NCI-H187 treated with DMSO at 0.1 percent for 48 hours (cell line): ENCODE measurements at places on chromosomes 5 and 9.

DNA sequence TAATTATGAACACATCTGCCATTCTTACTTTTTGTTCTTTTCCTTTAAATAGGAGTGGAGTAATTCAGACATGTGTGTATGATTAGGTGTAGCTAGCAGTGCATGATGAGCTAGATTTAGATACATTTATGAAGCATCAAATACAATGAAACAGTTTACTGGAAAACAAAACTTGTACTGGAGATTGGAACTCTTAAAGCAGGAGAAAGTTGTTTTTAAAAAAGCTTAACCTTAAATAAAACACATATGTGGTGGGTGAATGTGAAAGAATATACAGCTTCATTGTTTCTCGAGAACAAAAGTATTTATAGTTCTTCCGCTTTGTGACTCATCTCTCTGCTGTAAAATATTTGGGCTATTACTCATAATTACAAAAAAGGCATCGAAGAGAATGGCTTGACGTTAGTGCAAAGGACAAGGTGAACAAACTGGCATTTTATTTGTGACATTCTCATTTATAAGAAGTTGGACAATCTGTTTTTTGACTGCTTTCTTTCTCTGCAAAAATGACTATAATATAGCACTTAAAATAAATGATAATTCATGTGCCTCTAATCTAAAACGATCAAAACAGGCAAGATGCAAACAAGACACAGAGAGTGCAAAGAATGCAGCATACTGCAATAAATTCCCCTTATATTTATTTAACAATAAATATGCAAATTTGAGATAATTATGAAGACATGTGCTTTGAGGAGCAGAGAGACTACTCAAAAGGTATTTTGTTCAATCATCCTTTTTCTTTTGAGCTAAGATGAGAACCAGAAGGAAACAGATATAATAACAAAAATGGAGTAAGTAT lies 478.8 kb downstream of the CETN3 start:
- no peak for DNase-seq

GRCh38 chr9:79633558-79633957 lies 61.8 kb downstream of the TLE4 start:
- DNase-seq, result no peak

GRCh38 chr5:32581010-32581785 lies 4.2 kb upstream of the SUB1 start:
- no peak for DNase-seq

- DNase-seq, result no peak
Observed at GRCh38 chr5:84032324-84032723, 311.7 kb upstream of the HAPLN1 start.

DNA sequence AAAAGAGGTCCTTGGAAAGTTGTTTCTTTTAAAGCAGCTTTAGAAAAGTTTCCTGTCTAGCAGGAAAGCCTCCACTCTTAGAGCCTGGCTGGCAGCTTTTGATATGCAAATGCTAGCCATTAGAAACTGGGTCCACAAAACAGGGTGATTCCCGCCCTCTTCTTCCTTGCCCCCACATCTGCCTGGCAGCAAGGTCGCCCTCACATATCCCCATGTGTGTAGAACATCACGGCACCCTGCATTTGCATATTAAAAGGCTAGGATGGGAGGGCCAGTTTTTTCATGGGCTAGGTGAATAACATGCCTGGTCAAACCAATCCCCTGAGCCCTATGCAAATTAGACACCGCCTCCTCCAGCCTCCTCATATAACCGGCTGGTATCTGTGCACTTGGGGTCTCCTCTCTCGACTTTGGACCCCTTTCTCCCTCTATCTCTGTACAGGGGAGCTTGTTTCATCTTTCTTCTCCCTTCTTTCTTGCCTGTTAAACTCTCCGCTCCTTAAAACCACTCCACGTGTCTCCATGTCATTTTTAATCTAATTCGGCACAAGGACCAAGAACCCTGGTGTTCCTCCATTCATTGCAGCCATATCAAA lies 426.8 kb upstream of the CTNND2 start:
- no peak for DNase-seq

DNA sequence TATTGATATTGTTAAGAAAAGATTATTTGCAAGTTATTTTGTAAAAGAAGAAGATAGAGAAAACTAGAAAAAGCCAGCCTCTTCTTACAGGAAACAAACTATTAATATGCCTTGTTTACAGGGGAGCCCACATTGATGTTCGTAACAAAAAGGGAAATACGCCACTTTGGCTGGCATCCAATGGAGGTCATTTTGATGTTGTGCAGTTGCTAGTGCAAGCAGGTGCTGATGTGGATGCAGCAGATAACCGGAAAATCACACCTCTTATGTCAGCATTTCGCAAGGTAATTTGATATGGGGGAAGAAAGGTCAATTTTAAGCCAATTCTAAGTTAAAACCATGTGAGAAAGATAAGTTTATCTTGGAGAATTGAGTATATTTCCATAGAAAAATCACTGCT lies 37.6 kb upstream of the EIF4EBP3 start:
- DNase-seq, result no peak

DNA sequence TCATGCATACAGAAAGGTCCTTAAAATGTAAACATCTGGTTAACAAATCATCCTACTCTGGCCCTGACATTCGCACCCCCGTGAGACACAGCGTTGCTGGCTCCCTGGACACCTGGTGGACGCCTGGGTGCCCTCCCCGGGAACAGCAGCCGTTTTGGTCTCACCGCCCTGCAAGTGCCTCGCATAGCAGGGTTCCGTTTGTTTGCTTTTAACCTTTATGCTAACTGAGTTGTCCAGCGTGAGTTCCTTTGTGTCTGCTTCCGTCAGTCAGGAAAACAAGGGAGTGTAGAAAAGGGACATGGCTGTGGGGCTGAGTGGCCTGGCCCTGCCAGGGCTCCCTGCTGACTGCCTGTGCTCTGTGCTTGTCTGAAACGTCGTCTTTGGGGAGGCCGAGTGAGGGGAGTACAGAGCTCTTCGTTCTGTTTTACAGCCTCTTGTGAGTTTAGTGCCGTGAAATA lies 91.8 kb upstream of the CACNA1B start:
- no peak for DNase-seq

GRCh38 chr5:167821151-167821550 lies 470.3 kb upstream of the WWC1 start:
- no peak for DNase-seq

DNA sequence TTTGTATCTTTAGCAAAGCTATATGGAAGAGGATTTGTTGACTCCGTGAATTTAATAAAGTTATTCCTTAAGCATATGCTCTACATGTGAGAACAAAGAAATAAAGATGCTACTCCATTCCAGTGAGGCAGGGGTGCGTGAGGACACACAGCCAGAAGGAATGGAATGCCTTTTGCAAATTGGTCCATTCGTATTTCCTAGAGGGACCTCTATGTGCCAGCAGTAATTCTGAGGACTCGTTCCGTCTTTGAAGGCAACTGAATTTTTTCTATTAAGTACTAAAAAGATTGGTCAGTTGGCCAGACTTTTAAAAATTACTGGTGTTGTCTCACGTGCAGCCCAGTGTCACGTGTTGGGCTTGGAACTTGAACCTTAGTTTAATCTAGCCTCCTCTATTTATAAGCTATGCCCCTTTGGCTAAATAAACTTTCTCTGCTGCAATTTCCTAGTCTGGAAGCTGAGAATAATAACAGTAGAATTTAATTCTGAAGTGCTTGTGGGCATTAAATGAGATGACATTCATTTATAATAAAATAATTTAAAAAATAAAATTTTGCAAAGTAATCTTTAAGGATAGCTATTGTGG lies 13.9 kb downstream of the RAI14 start:
- DNase-seq, result no peak

DNA sequence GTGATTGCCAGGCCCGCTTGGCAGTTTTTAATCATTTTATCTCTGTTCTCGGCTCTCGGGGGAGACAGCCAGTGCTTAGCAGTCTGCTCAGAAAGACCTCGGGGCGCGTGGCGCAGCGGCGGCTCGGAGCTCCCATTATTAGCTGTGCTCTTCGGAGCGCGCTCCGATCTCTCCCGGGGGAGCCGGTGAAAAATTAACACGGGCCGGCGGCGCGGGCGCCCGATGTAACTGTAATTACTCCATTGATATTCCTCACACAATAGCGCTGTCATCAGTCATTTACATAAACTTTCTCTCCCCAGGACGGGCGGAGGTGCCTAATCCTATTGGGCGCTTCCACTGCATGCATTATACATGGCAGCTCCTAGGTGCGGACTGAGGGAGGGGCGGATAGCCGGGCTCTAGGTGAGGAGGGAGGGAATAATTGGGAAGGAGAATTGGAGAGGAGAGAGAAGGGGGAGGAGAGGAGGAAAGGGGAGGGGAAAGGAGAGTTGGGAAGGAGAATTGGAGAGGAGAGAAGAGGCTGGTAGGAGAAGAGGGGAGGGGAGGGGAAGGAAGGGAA lies 24.9 kb downstream of the LMX1B start:
- no peak for DNase-seq

GRCh38 chr5:112861638-112861985 lies 525 bp downstream of the SRP19 start:
- no peak for DNase-seq

GRCh38 chr9:13990331-13990730 lies 323.6 kb downstream of the NFIB start:
- DNase-seq, result no peak

DNA sequence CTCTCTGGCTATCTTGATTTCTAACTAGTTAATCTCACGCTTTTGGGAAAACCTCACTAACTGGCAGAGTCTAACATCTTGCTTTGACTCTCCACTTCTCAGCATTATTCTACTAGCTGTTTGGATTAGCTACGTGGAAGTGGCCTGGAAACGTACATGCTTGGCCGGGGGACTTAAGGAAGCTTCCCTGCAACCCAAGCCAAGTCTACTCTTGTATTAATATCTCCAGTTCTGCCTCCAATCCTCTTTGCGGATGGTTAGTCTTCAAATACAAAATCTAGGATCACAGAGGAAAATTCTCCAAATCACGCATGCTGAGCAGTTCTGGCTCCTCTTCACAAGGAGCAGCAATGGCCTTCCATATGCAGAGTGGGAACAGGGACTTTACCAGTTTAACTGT lies 51.8 kb upstream of the RETREG1 start:
- no peak for DNase-seq

DNA sequence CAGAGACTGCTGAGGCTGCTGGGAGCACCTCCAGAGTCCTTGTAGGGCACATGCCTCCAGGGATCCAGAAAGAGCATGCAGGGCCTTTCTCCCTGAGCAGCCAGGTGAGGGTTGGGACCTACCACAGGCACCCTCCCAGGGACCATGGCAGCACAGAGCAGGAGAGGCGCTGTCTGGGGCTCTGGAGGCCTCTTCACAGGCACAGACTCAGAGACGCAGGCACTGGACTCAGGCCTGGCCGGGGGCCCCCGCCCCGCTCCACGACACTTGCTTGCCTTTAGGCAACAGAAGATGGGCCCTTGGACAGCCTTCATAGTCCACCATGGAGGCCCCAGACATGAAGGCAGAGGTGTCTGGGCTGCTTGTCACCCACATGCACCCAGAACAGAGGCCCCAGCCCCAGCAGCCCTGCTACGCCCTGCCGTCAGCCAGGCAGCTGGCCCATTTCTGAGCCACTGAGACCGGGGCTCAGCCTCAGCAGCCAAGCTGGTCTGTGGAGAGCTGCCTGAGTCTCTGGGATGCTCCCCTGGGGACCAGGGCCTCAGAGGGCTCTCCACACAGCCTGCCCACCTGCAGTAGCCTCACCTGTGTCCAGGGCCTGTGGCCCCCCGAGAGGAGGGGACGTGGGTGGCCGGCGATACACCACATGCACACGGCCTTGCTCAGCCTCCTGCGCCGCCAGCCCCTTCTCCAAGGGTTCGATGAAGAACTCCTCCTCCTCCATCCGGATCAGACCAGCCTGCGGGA lies 72.8 kb downstream of the ADAMTS2 start:
- DNase-seq, result no peak

DNA sequence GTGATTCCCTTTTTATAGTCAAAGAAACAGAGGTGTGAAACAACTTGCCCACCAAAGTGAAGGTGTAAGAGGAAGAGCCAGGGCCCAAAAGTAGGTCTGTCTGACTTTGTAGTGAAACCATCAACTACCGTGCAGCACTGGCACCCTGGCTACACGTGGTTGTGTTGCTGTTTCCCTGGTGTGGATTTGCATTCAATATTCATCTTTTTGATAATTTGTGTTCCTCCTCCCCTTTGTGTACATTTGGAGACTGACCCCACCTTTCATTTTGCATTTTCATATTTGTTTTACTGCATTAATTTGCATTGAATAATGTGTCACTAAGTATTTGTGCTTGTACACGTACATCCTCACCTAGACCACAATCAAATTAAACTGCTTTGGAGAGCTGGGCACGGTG lies 873.8 kb upstream of the WWC1 start:
- DNase-seq, result no peak

- no peak for DNase-seq
Observed at GRCh38 chr5:32562843-32563242, 22.5 kb upstream of the SUB1 start.

- DNase-seq, result no peak
Observed at GRCh38 chr9:79471580-79472543, 99.9 kb upstream of the TLE4 start.

DNA sequence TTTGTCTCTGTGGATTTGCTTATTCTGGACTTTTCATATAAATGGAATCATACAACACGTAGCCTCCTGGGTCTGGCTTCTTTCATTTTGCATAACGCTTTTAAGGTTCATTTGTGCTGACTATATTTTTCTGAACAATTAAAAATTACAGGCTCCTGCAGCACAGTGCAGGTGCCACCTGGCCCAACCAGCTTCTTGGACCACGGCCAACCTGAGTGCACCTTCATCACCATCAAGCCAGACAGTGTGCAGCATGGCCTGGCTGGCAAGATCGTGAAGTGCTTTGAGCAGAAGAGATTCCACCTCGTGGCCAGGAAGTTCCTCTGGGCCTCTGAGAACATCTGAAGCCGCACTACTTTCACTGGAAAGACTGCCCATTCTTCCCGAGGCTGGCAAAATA lies 53.5 kb upstream of the COL15A1 start:
- no peak for DNase-seq

GRCh38 chr5:115415143-115415491 lies 118.7 kb upstream of the CCDC112 start:
- no peak for DNase-seq

GRCh38 chr5:15899481-15899880 lies 280.1 kb downstream of the MARCHF11 start:
- DNase-seq, result no peak
